ENCODE measurements at places on chromosomes 11 and 22. TPM values are rescaled to one million over a fixed set of nuclear protein-coding genes. Genes with fewer than 3 reads are reported as not detected.

DNA sequence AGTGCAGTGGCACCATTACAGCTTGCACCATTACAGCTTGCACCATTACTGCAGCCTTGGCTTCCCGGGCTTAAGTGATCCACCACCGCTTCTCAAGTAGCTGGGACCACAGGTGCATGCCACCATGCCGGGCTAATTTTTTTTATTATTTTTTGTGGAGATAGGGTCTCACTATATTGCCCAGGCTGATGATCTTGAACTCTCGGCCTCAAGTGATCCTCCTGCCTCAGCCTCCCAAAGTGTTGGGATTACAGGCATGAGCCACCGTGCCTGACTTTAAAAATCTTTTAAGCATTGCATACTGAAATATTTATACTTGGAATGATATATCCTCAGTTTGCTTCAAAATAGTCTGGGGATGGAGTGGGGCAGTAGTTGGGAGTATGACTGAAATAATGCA is 10.4 kb downstream of the PAFAH1B2 start:
- H3K4me3 ChIP-seq, result no peak overlapping the region
- peaks cover 12% of the 10 kb centered on the region for H3K4me1 ChIP-seq
- H3K36me3 ChIP-seq, result peaks cover 26% of the 10 kb centered on the region
- no peaks in the 10 kb centered on the region for H3K27me3 ChIP-seq
- no peak overlapping the region for H3K27ac ChIP-seq

DNA sequence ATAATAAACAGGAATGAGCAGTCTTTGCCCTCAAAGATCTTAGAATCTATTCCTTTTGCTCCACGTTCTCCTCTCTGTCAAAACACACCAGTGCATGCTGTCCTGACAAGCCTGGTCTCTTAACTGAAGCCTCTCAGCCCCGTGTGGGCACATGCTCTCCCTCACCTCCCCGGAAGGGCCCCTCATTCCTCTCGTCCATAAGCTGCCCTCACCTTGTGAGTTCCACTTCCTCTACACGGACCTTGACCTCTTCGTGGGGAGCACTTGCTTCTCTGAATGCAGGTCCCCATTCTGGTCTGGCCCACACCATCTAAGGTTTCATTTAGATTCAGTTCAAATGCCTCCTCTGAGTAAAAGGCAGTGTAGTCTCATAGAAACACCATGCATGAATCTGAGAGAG is 412.3 kb upstream of the SYN3 start:
- no peaks in the 10 kb centered on the region for H3K27me3 ChIP-seq
- peaks cover 1% of the 10 kb centered on the region for H3K36me3 ChIP-seq
- H3K4me3 ChIP-seq, result no peak overlapping the region
- H3K4me1 ChIP-seq, result no peaks in the 10 kb centered on the region
- H3K27ac ChIP-seq, result no peak overlapping the region

The NXPE4 gene
- not detected for total RNA-seq

- H3K27me3 ChIP-seq, result peaks cover 15% of the 10 kb centered on the region
- DNase-seq, result no peak
- no peaks in the 10 kb centered on the region for H3K36me3 ChIP-seq
- no peak overlapping the region for H3K4me3 ChIP-seq
Measured at GRCh38 chr11:113615773-113616172, 90.3 kb downstream of the TMPRSS5 start.

DNA sequence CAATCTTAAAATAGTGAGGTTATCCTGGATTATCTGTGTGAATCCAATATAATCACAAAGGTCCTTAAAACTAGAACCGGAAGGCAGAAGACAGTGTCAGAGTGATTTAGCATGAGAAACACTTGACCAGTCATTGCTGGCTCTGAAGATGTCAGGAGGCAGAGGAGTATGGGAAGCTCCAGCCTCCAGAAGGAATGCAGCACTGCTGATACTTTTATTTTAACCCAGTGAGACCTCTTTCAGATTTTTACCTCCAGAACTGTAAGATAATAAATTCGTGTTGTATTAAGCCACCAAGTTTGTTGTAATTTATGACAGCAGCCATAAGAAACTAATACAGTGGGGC is 134.4 kb upstream of the ZC3H12C start:
- DNase-seq, result no peak
- H3K27me3 ChIP-seq, result peaks cover 12% of the 10 kb centered on the region
- H3K36me3 ChIP-seq, result no peaks in the 10 kb centered on the region
- H3K27ac ChIP-seq, result no peak overlapping the region

GRCh38 chr11:95095858-95096587 is 6.4 kb downstream of the ENDOD1 start:
- H3K4me1 ChIP-seq, result peaks cover 69% of the 10 kb centered on the region
- no peak for DNase-seq
- H3K27ac ChIP-seq, result peak overlapping the region; percentile 87
- H3K27me3 ChIP-seq, result no peaks in the 10 kb centered on the region

DNA sequence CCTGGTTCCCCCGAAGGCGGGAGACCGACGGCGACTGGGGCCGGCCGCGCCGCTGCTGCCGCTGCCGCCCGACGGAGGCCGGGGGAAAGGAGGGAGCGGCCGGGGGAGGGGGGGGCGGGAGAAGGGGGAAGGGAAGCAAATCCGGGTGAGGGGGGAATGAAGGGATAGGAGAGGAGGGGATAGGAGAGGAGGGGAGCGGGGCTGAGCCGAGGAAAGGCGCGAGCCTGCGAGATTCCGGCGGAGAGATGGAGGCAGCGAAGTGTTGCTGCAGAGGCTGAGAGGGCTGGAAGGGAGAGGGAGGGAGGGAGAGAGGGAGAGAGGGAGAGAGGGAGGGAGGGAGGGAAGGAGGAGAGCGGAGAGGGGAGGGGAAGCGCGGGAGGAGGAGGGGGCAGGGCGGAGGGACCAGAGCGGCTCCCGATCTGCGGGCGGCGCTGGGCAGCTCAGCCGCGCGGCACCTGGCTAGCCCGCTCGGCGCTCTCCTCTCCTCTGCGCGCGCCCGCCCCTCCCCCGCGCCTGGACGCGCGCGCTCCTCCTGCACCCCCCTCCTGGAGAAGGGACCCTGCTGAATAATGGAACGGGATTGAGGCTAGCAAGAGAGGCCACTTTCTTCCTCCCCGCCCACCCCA is 52.3 kb downstream of the SLC22A12 start:
- no peak for DNase-seq
- H3K27me3 ChIP-seq, result peaks cover 25% of the 10 kb centered on the region
- H3K36me3 ChIP-seq, result no peaks in the 10 kb centered on the region
- H3K4me1 ChIP-seq, result peaks cover 4% of the 10 kb centered on the region
- H3K27ac ChIP-seq, result peak overlapping the region; percentile 61

DNA sequence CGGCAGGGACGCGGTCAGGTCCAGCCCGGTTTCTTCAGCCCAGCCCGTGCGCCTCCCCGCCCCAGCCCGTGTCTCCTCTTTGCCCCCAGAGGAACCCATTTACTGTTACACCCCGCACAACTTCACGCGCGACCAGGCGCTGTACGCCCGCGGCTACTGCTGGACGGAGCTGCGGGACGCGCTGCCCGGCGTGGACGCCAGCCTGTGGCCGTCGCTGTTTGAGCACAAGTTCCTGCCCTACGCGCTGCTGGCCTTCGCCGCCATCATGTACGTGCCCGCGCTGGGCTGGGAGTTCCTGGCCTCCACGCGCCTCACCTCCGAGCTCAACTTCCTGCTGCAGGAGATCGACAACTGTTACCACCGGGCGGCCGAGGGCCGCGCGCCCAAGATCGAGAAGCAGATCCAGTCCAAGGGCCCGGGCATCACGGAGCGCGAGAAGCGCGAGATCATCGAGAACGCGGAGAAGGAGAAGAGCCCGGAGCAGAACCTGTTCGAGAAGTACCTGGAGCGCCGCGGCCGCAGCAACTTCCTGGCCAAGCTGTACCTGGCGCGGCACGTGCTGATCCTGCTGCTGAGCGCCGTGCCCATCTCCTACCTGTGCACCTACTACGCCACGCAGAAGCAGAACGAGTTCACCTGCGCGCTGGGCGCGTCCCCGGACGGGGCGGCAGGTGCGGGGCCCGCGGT is 6.5 kb downstream of the PANX2 start:
- no peak overlapping the region for H3K27ac ChIP-seq
- peaks cover 10% of the 10 kb centered on the region for H3K27me3 ChIP-seq
- H3K4me1 ChIP-seq, result peaks cover 3% of the 10 kb centered on the region
- DNase-seq, result peak; percentile 25

- H3K36me3 ChIP-seq, result no peaks in the 10 kb centered on the region
- no peaks in the 10 kb centered on the region for H3K4me1 ChIP-seq
- no peak overlapping the region for H3K4me3 ChIP-seq
- DNase-seq, result no peak
Measured at GRCh38 chr11:119493712-119494111, 70.7 kb upstream of the THY1 start.

The SF3B2 gene
- total RNA-seq, result 246 TPM

The LRP5 gene
- 23.3 TPM for total RNA-seq

The SAA2 gene
- total RNA-seq, result not detected

The CPT1A gene
- 47.1 TPM for total RNA-seq

The GGT1 gene
- 25.4 TPM for total RNA-seq

DNA sequence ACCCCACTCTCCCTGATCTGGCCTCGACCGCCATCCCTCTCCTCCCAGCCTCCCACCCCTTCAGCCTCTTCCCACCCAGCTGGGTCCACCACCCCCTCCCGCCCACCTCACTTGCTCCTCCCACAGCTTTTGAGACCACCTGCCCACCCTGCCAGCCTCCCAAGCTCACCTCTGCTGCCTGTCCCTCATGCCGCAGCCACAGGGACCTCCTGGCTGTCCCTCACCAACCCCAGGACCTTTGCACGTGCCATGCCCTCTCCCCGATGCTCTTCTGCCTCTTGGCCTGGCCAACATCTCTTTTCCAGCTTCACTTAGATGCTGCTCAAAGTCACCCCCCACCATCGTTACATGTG is 6.5 kb downstream of the PNPLA5 start:
- peaks cover 9% of the 10 kb centered on the region for H3K27me3 ChIP-seq
- peaks cover 5% of the 10 kb centered on the region for H3K4me1 ChIP-seq
- no peak for DNase-seq
- no peak overlapping the region for H3K4me3 ChIP-seq

The CALCA gene
- not detected for total RNA-seq

DNA sequence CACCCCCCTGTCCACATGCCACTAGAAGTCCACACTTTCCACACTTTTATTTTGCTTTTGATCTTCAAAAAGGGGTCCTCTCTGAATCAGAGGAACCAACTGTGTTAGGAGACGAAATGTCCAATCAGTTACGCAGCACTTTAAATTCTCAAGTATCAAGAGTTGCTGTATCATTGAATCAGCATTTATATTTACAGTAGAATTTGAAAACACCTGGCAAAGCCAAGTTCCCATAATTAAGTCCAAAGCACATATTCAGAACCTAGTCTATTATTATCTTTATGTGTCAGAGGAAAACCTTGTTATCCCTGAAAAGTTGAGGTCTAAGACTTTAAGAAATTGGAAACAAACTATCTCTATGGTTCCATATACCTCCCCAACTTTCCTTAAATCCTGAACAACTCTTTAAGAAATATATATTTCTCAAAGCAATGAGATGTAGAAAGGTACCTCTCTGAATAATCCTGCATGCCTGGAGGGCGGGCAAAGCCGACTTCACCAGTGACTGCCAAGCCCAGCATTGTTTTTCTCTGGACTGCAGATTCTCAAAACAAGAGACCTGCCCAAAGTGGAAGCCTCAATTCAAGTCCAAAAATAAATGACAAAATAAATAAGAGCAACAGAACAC is 75.9 kb upstream of the ARFGAP3 start:
- peaks cover 40% of the 10 kb centered on the region for H3K4me1 ChIP-seq
- no peak overlapping the region for H3K27ac ChIP-seq
- peak overlapping the region; percentile 20 for H3K4me3 ChIP-seq
- no peak for DNase-seq

The PRR5 gene
- 52.3 TPM for total RNA-seq

DNA sequence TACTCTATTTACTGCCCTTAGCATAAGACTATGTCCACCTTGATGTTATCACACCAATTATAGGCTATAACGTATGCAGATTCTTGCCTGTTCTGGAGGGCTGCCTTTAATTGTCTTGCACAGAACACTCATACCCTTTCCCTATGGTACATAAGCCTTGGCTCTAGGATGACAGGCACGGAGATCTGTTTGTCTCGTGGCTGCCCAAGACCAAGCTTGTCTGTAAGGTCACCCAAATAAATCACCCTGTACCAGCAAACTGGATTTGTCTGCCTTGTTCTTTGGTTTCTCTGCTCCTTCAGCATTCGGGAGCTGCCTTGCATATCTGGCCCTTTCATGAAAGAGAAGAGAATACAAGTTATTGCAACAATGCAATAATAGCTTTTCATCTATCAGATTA is 7.5 kb upstream of the TSGA10IP start:
- no peak overlapping the region for H3K27ac ChIP-seq
- H3K27me3 ChIP-seq, result peaks cover 16% of the 10 kb centered on the region
- H3K36me3 ChIP-seq, result no peaks in the 10 kb centered on the region
- no peak overlapping the region for H3K4me3 ChIP-seq
- no peak for DNase-seq

GRCh38 chr11:6251120-6251733 is 8.4 kb upstream of the CCKBR start:
- H3K4me1 ChIP-seq, result no peaks in the 10 kb centered on the region
- peak; percentile 52 for DNase-seq
- peaks cover 9% of the 10 kb centered on the region for H3K27me3 ChIP-seq
- no peak overlapping the region for H3K4me3 ChIP-seq

GRCh38 chr11:27965559-27965958 is 142.4 kb downstream of the KIF18A start:
- H3K36me3 ChIP-seq, result no peaks in the 10 kb centered on the region
- H3K27ac ChIP-seq, result no peak overlapping the region

The IFITM5 gene
- not detected for total RNA-seq

DNA sequence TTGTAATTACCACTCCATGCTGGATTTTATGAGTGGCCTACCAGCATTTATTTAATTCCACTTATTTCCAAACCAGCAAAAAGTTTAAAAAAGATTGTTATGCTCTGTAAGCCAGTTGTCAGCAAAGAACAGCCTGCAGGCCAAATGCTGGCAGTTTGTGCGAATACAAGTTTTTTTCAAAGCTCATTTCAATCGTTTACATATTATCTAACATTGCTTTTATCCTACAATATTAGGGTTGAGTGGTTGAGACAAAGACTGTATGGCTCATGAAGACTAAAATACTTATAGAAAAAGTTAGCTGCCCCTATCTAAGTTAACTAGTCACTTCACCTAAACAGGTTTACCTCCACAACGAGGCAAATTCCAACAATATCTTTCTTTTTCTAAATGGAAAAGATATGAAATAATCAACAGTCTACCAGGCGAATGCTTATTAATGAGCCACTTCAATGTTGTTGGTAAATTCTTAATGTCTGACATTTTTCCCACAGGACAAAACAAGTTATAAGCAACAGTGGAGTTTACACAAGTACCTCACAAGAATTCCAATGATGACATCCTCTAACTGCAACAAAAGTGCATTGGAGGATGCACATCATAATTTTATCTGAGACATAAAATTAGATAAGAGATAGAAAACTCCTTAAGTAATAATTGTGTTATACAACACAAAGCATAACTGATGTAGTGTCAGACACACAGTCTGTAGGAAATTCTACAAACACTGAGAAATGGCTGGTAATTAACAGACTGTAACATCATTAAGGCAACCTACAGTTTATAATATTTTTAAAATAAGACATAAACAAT is 35.8 kb upstream of the POU2AF2 start:
- DNase-seq, result no peak
- H3K4me1 ChIP-seq, result peaks cover 3% of the 10 kb centered on the region
- peaks cover 22% of the 10 kb centered on the region for H3K27me3 ChIP-seq
- H3K27ac ChIP-seq, result no peak overlapping the region
- no peak overlapping the region for H3K4me3 ChIP-seq

All from activated naive CD8-positive, alpha-beta T cell treated with anti-CD3 and anti-CD28 coated beads, Interleukin-2, amount 10 ng/mL, durations not matched to agents 7 days and 5 days (primary cell).